ENCODE measurements at places on chromosomes 1 and 21. TPM values are rescaled to one million over a fixed set of nuclear protein-coding genes. Genes with fewer than 3 reads are reported as not detected.

- no peak for DNase-seq
These were observed 23.0 kb upstream of the SLC1A7 start for GRCh38 chr1:53165408-53165961.

DNA sequence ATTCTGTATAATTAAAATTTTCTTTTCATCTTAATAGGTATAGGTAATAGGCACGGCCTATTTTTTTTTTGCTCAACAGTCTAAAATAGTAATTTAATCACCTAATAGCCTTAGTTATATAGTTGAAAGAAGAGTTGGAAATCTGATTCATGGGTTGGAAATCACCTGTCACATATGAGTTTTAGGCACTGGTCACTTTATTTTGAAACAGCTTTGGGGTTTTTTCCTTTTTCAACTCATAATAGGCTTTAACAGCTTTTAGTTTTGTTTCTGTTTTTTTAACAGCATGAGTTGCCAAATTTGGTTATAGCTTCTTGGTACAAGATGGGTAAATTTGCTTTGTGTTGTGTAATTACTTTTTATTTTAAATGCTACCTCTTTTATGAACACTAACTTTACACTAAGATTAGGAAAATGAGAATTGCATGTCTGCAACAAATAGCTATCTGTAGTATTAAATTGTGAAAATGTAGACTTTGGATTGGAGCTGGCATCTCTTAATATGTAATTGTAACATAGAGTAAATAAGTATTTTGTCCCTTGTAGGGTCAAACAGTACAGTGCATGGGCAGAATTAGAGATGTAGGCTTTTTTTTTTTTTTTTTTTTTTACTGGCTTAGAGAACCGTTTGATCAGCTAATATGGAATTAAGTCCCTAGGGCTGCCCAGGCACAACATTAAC lies 109.8 kb downstream of the OSBPL9 start:
- no peak for DNase-seq

DNA sequence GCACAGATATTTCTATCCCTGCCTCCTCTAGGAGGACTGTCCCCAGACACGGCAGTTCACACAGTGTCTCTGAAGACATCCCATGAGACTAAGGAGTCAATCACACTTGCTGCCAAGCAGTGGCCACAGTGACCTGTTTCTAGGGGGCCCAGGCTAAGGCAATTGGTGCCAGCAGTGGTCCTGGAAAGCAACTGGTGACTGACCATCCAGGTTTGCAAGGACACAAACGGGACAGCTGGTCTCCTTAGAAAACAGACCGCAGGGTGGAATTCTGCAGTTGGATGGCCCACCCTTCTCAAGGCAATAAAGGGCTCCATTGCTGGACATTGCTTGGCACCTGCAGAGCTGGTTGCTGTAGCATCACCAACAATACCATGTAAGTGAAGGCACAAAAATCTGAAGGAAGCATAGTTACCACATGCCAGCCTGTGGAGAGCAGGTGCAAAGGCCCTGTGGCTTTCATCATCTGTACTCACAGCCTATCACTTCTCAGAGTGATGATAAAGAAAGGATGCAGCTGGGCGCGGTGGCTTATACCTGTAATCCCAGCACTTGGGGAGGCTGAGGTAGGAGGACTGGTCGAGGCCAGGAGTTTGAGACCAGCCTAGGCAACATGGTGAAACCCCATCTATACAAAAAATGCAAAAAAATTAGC lies 81.5 kb downstream of the STUM start:
- no peak for DNase-seq

GRCh38 chr1:205797168-205797567 lies 15.8 kb downstream of the SLC41A1 start:
- DNase-seq = no peak

- DNase-seq = peak; percentile 60
These were observed 82.2 kb upstream of the BMP8A start for GRCh38 chr1:39409055-39409816.

GRCh38 chr1:162892906-162893611 lies 32.1 kb upstream of the CCDC190 start:
- no peak for DNase-seq

DIO1 gene
- not detected for total RNA-seq
